ENCODE measurements at places on chromosomes 16 and 17. TPM values are rescaled to one million over a fixed set of nuclear protein-coding genes. Genes with fewer than 3 reads are reported as not detected.

- no peak for DNase-seq
Measured at GRCh38 chr17:4249452-4250029, 14.2 kb downstream of the ANKFY1 start.

- no peak for DNase-seq
Measured at GRCh38 chr16:12747261-12747660, 56.4 kb downstream of the CPPED1 start.

GRCh38 chr16:89134269-89134668, 37.3 kb upstream of the CDH15 start:
- DNase-seq = peak; percentile 66

DNA sequence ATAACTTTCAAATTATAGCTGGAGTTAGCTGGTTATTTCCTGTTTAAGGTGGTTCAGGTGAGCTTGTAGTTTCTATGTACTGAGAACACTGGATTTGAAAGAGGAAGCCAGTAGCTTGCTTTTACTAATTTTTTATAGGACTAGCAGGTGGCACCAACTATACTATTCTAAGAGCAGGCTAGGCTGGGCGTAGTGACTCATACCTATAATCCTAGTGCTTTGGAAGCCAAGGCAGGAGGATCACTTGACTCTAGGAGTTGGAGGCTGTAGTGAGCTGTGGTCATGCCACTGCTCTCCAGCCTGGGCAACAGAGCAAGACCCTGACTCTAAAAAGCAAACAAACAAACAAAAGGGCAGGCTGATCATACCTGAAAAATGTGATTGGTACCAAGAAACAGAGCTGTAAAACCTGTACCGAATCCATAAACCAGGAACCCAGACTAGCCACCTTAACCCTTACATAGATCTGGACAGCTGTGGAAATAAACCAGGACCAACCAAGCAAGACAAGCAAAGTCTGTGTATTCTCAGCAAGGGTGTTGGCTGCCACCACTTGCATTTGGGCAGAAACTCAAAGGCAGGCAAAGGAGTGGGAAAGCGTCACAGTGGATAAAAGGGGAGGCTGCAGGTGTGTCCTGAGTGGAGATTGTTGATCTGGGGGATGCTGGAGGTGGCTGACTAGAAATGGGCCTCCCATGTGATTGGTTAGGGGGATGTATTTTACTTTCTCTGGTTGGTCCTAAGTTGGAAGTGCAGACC, 36.3 kb downstream of the SLC47A1 start:
- DNase-seq = no peak

GRCh38 chr16:73878611-73879010, 418.0 kb upstream of the PSMD7 start:
- DNase-seq = no peak

- no peak for DNase-seq
Measured at GRCh38 chr17:47949946-47950345, 7.7 kb downstream of the PRR15L start.

DNA sequence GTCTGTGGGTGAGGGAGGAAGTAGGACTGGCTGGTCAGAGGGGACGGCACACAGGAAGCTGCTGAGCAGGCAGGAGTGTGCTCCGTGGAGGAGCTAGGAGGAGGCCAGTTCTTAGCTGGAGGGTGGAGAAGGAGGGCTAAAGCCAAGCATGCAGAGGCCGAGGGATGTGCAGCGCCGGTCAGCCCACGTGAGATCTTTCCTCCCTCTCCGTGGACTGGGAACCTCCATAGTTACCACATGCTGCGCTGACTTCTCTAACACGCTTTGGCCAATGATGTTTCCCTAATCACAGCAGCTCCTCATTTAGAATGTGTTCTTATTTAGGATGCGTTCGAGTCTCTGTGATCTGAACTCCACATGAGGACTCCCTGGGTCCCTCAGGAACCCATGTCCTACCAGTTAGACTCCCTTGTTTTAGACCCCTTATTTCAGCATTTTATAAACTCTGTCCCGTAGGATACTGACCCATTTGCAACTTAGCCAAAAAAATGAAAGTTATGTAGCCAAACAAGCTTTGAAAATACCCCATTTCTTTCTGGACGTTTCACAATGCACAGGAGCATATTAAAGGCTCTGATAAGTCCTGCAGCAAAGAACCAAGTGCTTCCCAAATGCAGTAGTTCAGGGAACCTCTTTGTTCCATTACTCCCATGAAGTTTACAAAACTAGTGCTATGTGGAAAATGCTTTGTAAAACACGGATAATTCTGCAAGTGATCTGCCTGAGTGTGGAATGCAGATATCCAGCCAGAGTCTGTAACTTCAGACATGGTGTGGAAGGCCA, 51.4 kb downstream of the IRF8 start:
- DNase-seq = no peak

- peak; percentile 74 for DNase-seq
Measured at GRCh38 chr17:66834919-66835454, at the start of gene CACNG5. TSS of gene CACNG5 (plus strand) at chr17:66835117. CDS start at chr17:66877333, 42,216 bp downstream.

GRCh38 chr16:35749253-35750141, 2290.1 kb downstream of the TP53TG3F start:
- no peak for DNase-seq

- peak; percentile 29 for DNase-seq
Measured at GRCh38 chr17:17358060-17358751, 55.0 kb downstream of the NT5M start.

DNA sequence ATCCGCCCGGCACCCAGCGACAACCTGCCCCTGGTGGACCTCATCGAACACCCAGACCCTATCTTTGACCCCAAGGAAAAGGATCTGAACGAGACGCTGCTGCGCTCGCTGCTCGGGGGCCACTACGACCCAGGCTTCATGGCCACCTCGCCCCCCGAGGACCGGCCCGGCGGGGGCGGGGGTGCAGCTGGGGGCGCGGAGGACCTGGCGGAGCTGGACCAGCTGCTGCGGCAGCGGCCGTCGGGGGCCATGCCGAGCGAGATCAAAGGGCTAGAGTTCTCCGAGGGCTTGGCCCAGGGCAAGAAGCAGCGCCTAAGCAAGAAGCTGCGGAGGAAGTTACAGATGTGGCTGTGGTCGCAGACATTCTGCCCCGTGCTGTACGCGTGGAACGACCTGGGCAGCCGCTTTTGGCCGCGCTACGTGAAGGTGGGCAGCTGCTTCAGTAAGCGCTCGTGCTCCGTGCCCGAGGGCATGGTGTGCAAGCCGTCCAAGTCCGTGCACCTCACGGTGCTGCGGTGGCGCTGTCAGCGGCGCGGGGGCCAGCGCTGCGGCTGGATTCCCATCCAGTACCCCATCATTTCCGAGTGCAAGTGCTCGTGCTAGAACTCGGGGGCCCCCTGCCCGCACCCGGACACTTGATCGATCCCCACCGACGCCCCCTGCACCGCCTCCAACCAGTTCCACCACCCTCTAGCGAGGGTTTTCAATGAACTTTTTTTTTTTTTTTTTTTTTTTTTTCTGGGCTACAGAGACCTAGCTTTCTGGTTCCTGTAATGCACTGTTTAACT, 1.0 kb downstream of the NOG start:
- DNase-seq = no peak

DNA sequence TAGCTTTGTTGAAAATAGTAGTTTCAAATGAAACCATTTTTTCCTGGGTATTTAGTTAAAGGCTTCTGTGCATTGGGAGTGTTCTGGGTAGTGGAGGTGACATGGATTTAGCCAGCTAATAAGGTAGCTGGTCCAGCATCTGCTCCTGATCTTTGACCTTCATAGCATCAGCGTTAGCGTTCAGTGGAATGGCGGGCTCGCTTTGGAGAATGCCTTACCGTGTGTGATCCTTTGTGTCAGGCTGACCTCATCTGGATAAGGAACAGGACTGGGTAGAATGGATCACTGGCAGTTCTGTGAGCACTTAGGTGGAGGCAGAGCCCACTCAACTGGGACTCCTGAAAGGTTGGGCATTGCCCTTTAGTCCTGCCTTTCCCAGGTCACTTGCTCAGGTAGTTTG, 3.7 kb downstream of the SAP30BP start:
- DNase-seq = peak; percentile 23

DNA sequence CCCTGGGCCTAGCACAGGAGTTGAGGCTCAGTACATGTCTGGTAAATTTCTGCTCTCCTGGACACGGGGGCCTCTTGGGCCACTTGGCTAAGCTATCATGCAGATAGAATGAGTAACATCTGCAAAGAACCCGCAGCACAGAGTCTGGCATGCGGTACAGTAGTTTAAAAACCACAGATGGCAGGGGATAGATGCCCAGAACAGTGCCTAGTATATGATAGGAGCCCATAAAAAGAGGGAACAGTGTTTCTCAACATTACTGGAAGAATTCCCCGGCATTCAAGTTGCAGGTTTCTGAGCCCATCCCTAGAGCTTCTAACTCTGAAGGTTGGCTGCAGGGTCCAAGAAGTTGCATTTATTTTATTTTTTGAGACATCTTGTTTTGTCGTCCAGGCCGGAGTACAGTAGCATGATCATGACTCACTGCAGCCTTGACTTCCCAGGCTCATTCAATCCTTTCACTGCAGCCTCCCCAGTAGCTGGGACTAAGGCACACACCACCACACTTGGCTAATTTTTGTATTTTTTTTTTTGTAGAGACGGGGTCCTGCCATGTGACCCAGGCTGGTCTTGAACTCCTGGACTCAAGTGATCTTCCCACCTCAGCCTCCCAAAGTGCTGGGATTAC, 5.8 kb downstream of the CDIPT start:
- no peak for DNase-seq

GRCh38 chr17:8418471-8418870, 17.2 kb upstream of the NDEL1 start:
- no peak for DNase-seq

- DNase-seq = no peak
Measured at GRCh38 chr16:1890024-1890707, 18.2 kb upstream of the MEIOB start.

- DNase-seq = peak; percentile 73
Measured at GRCh38 chr16:69942099-69942491, 9.0 kb upstream of the CLEC18A start.

- DNase-seq = peak; percentile 31
Measured at GRCh38 chr17:36755586-36755985, 154.2 kb downstream of the MRM1 start.

- DNase-seq = no peak
Measured at GRCh38 chr16:50856991-50857390, 115.1 kb downstream of the CYLD start.

DNA sequence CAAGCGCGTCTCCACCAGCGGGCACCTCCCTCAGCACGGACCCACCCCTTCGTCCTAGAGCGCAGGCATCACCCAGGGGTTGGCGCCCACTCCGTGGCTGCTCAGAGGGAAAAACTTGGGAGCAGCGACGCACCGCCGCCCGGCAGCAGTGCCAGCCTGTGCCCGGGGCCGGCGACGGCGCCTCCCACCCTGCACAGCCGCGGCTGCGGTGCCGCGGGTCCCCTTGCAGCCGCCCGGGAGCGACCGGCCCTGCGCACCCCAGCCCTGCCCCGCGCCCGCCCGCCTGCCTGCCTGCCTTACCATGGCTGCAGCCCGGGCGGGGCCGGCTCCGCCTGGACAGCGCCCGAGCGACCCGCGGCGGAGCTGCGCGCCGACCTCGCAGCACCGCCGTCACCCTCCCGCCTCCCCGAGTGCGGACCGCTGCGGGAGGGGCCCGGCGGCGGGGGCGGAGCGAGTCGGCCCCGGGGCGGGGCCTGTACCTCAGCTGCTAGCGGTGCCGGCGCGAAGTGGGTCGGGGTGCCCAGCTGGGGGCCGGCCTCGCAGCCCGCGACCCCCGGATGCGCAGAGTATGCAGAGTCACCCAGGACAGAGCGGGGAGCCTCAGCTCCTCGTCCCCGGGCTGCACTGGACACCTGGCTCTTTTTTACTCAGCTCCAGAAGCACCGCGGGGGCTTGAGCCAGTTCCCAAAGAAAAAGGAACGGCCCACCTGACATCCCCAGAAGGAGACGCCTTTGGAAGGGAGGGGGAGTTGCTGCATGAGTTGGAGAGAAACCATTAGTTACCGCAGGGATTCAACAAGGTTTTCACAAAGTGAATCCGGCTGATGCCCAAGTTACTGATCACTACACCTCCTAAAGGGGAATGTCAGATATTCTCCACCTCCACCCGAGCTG, 17.5 kb upstream of the MTMR4 start:
- DNase-seq = no peak

- DNase-seq = no peak
Measured at GRCh38 chr17:80804466-80804865, 187.2 kb upstream of the CHMP6 start.

DNA sequence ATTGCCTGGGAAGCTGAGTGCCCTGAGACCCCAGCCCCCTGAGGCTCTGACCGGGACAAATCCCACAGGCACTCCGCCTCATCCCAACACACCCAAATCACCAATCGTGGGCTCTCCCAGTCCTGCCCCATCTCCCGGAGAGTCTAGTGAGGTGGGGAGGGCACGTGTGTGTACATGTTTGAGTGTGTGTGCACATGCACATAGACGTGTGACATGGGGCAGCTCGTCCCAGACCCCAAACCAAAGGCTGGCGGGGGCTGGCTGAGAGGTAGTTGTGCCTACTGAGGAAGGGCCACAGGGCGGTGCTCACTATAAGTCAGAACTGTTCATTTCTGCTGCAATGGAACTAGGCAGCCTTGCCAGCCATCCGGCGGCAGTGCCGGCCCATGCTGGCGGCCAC, 8.6 kb downstream of the SNAI3 start:
- no peak for DNase-seq

DNA sequence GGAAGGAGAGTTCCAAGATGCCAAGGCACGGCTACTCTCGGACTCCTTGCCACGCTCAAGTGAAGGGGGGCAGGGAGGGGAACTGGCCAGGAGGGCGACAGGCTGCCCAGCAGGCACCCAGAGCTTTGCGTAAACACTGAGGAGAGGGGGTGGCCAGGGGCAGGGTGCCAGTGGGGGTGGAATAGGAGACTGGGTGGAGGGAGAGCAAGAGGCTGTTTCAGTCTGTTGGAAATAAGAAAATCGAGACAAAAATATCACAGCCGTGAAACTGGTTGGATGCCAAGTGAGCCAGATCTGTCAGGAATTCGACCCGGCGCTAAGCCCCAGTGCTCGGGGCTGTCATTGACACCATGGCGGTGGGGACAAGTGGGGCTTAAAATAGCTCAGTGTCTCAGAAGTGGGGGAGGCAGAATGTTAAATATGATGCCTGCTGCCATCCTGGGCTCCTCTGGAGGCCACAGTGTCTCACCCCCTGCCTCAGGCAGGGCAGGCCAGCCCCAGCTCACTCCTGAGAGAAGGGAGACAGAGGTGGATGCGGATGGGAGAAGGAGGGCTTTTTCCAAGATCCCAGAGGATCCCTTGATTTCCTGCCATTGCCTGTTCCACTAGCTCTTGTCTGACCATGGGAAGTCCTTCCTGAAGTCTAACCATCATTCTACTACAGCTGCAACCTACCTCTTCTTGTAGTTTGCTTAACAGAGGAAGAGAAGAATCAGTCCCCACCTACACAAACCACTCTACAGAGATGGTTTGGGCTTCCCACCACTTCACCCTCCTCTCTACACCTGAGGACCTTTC, 9.5 kb downstream of the PNMT start:
- DNase-seq = no peak

MAP2K6 gene
- 7.7 TPM for total RNA-seq

SLC16A11 gene
- total RNA-seq = 1.3 TPM

TNP2 gene
- not detected for total RNA-seq

SKA2 gene
- 33.4 TPM for total RNA-seq

KRTAP17-1 gene
- total RNA-seq = not detected

PSMC3IP gene
- total RNA-seq = 4.1 TPM

HERPUD1 gene
- total RNA-seq = 99.7 TPM

EFCAB5 gene
- total RNA-seq = 1.2 TPM

SOX9 gene
- total RNA-seq = 3.2 TPM
